ENCODE measurements at places on chromosomes 1 and 21. TPM values are rescaled to one million over a fixed set of nuclear protein-coding genes. Genes with fewer than 3 reads are reported as not detected.

The RHD gene
- total RNA-seq: not detected

The FCGR3A gene
- total RNA-seq: not detected

The GNAT2 gene
- total RNA-seq: under 0.01 TPM

The RNU1-3 gene
- total RNA-seq: under 0.01 TPM

The SNX7 gene
- 39.0 TPM for total RNA-seq

- H3K4me3 ChIP-seq: no peak overlapping the region
- no peaks in the 10 kb centered on the region for H3K36me3 ChIP-seq
- DNase-seq: no peak
- no peak overlapping the region for H3K27ac ChIP-seq
Measured at GRCh38 chr21:30990514-30991262, 47.6 kb downstream of the KRTAP19-8 start.

GRCh38 chr1:9455487-9456234 is 83.6 kb upstream of the SLC25A33 start:
- no peak overlapping the region for H3K27ac ChIP-seq
- peaks cover 2% of the 10 kb centered on the region for H3K4me1 ChIP-seq
- peak; percentile 54 for DNase-seq
- H3K4me3 ChIP-seq: no peak overlapping the region
- H3K36me3 ChIP-seq: no peaks in the 10 kb centered on the region

GRCh38 chr21:44898011-44898488 is 22.6 kb downstream of the ITGB2 start:
- H3K36me3 ChIP-seq: no peaks in the 10 kb centered on the region
- no peaks in the 10 kb centered on the region for H3K4me1 ChIP-seq
- DNase-seq: no peak
- H3K27me3 ChIP-seq: peaks cover 12% of the 10 kb centered on the region

- no peak overlapping the region for H3K4me3 ChIP-seq
- peaks cover 17% of the 10 kb centered on the region for H3K4me1 ChIP-seq
- DNase-seq: no peak
- no peak overlapping the region for H3K27ac ChIP-seq
Measured at GRCh38 chr1:12591267-12591938, 26.6 kb downstream of the DHRS3 start.

- DNase-seq: no peak
- H3K27ac ChIP-seq: no peak overlapping the region
- no peaks in the 10 kb centered on the region for H3K36me3 ChIP-seq
- H3K27me3 ChIP-seq: no peaks in the 10 kb centered on the region
- H3K4me3 ChIP-seq: no peak overlapping the region
Measured at GRCh38 chr1:76048219-76048618, 26.3 kb upstream of the ST6GALNAC3 start.

GRCh38 chr1:42981871-42982270 is 23.2 kb upstream of the SLC2A1 start:
- no peak for DNase-seq
- no peaks in the 10 kb centered on the region for H3K36me3 ChIP-seq
- H3K27ac ChIP-seq: no peak overlapping the region

DNA sequence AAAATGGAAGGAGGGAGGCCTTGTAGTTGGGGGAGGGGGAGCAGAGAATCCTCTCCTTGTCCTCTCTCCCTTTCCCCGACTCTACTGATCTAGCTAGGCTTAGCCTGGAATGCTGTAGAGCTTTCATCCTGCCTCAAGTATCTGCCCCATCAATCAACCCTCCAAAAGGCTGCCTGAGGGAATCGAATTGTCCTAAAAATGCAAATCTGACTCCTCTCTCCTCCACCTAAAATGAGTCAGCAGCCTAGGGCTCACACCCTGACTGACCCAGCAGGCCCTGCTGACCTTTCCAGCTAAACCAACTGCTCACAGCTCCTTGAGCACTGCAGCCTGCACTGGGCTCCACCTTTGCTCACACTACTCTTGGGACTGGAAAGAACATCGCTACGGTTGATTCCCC is 2.8 kb downstream of the HPDL start:
- no peaks in the 10 kb centered on the region for H3K27me3 ChIP-seq
- H3K27ac ChIP-seq: no peak overlapping the region
- H3K4me3 ChIP-seq: no peak overlapping the region
- H3K36me3 ChIP-seq: peaks cover 5% of the 10 kb centered on the region
- no peak for DNase-seq

- peaks cover 34% of the 10 kb centered on the region for H3K36me3 ChIP-seq
- H3K27me3 ChIP-seq: no peaks in the 10 kb centered on the region
- no peak overlapping the region for H3K27ac ChIP-seq
- DNase-seq: no peak
Measured at GRCh38 chr21:45285266-45285931, 2.3 kb downstream of the POFUT2 start.

Measured in fibroblast of lung (primary cell).